ENCODE measurements at places on chromosomes 16 and 17. TPM values are rescaled to one million over a fixed set of nuclear protein-coding genes. Genes with fewer than 3 reads are reported as not detected.

The CES3 gene
- total RNA-seq, result 10.6 TPM

The SLC52A1 gene
- 0.14 TPM for total RNA-seq

GRCh38 chr16:22282254-22282892 lies 14.8 kb upstream of the POLR3E start:
- peaks cover 69% of the 10 kb centered on the region for H3K36me3 ChIP-seq
- no peak overlapping the region for H3K27ac ChIP-seq
- no peaks in the 10 kb centered on the region for H3K4me1 ChIP-seq
- DNase-seq, result no peak

DNA sequence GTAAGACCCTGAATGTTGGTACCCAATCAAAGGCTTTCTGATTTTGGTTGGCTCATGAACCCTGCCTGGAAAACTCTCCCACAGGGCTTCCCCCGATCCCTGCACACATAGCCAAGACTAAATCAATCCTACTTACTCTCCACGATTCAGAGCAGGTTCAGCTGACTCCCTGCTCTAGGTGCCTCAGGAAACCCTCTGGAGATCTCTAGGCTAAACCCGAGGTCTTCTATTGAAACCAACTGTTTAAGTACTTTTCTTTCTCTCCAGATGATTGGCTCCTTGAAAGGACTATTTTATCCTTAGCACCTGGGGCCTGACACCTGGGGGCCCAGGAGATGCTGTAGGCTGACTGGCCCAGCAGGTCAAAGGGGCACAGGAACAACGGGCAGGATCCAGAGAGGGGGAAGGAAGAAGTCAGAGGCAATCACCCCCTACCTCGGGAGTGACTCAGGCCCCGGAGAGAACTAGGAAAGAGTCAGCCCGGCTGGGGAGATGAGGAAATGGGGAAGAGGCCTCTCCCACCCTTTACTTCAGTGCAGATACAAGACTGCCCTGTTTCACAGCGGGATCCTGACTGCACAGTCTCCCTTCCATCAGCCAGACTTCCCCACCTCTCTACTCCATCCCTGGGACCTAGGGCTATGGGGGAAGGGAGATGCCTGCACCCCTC lies 2.0 kb downstream of the TBC1D10B start:
- peak overlapping the region; percentile 87 for H3K4me3 ChIP-seq
- H3K36me3 ChIP-seq, result peaks cover 46% of the 10 kb centered on the region
- no peaks in the 10 kb centered on the region for H3K27me3 ChIP-seq

DNA sequence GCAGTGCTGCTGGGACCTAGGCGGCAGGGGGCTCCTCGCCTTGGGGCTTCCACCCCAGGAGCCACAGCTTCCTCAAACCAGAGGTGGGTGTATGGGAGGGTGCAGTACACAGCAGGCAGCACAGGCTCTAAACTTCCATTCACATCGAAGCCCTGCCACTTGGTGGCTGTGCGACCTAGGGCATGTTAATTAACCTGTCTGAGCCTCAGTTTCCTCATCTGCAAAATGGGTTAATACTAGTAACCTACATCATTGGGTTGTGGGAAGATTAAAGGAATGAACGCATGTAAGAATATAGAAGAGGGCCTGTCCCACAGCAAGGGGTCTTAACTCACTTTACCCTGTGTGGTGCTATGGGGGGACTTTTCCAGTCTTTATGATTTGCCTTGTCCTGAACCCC lies 26.8 kb upstream of the LHX1 start:
- no peaks in the 10 kb centered on the region for H3K36me3 ChIP-seq
- no peak for DNase-seq
- H3K27me3 ChIP-seq, result peaks cover 17% of the 10 kb centered on the region

DNA sequence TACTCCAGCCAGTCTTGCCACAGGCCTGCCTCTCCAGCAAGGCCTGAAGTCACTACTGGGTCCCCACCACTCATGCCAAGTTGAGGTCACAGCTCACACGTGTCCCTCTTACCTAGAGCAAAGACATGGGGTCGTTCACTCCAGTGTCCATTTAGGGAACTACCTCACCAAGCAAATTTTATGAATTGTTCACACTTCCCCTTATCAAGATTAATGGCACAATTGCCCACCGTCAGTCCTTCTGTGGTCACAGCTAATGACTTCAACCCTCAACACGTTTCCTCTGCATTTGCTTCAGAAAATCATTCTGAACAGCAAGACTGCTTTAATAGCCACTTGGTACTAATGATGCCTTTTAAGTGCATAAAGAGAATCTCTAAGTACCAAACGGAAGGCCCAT lies 14.6 kb downstream of the IRX6 start:
- no peak for DNase-seq
- H3K36me3 ChIP-seq, result no peaks in the 10 kb centered on the region
- no peak overlapping the region for H3K27ac ChIP-seq
- no peak overlapping the region for H3K4me3 ChIP-seq
- no peaks in the 10 kb centered on the region for H3K4me1 ChIP-seq

DNA sequence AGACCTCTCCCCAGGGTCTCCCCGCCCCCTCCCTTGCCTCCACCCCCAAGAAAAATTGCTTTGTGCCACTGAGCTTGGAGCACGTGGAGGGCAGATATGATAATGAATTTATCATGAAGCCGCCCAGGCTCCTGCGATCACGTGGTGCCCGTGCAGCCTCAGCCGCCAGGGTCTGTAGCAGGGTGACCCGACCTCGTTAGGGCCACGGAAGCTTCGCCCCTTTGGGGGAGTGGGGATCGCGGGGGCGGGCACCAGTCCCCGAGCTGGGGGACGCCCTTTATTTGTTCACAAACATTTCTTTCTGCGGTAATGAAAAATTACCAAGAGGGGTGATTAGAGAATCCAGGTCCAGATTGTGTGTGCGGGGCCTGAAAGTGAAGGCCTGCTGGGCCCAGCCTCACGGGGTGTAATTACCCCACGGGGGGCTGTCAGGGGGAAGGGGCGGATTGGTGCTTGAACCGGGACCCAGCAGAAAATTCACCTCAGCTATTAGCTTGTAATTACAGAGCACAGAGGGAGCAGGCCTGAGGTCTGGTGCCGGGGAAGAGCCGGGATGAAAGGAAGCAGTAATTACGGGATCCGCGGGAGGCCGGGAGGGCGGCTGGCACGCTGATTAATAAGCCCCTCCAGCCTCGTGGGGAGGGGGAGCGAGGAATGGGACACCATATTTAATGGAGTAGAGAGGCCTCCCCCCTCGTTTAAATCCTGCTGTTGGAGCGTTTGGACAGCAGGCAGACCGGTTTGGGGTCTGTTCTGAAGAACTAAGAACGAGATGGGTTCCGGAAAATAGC lies 13.3 kb downstream of the GSE1 start:
- H3K27me3 ChIP-seq, result no peaks in the 10 kb centered on the region
- no peak overlapping the region for H3K27ac ChIP-seq
- no peak overlapping the region for H3K4me3 ChIP-seq
- peaks cover 5% of the 10 kb centered on the region for H3K4me1 ChIP-seq
- no peak for DNase-seq
- peaks cover 26% of the 10 kb centered on the region for H3K36me3 ChIP-seq

The SLFN11 gene
- total RNA-seq, result 114 TPM

The TBC1D26 gene
- total RNA-seq, result 0.23 TPM

- peaks cover 21% of the 10 kb centered on the region for H3K4me1 ChIP-seq
- DNase-seq, result no peak
- no peaks in the 10 kb centered on the region for H3K27me3 ChIP-seq
- H3K27ac ChIP-seq, result no peak overlapping the region
- H3K36me3 ChIP-seq, result peaks cover 60% of the 10 kb centered on the region
Measured at GRCh38 chr17:14169287-14169686, 67.4 kb downstream of the CDRT15 start.

DNA sequence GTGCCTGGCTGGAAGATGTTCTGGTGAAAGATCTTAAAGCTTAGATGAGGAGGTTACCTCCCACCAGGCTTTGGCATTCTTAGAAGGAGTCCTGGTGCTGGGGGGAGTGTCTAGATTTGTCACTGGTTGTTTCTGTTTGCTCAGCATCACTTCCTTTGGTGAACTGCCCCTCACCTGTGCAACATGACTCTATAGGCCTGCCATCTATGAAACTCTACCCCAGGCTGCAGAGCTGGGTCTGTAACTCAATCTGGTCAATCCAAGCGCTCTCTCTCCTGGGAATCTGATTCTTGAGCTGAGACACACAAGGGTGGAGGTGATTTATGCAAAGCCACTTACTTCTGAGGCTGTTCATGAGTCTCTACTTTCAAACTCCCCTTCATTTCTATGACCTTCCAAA lies 399.4 kb downstream of the NPIPA7 start:
- no peak for DNase-seq
- no peak overlapping the region for H3K4me3 ChIP-seq
- H3K27ac ChIP-seq, result no peak overlapping the region
- no peaks in the 10 kb centered on the region for H3K27me3 ChIP-seq
- no peaks in the 10 kb centered on the region for H3K4me1 ChIP-seq

- H3K4me3 ChIP-seq, result no peak overlapping the region
- no peak for DNase-seq
- no peak overlapping the region for H3K27ac ChIP-seq
- H3K4me1 ChIP-seq, result peaks cover 22% of the 10 kb centered on the region
- H3K36me3 ChIP-seq, result no peaks in the 10 kb centered on the region
- peaks cover 11% of the 10 kb centered on the region for H3K27me3 ChIP-seq
Measured at GRCh38 chr17:36846410-36847292, 90.6 kb upstream of the LHX1 start.

DNA sequence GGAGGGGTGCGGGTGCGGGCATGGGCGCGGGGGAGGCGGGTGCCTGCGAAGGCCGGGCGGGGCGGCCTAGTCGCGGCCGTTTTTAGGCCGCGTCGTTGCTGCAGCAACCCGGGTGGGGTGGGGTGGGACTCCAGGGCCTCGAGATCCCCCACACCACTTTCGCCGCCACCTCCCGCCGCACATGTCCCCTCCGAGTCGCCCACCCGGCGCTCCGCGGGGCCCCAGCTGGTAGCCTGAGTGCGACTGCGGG lies 11.3 kb downstream of the TBX2 start:
- no peak for DNase-seq
- peaks cover 62% of the 10 kb centered on the region for H3K27me3 ChIP-seq
- no peak overlapping the region for H3K4me3 ChIP-seq

Measured in activated T-helper 2 cell treated with anti-CD3 and anti-CD28 coated beads, Interferon-gamma antibody, Interleukin-2, Interleukin-4, amounts not matched to agents 10 μg/mL and 5 μg/mL and 100 μg/mL, durations not matched to agents 14 hours and 24 hours and 36 hours (primary cell).